Ovary (tissue), 10 donors: ENCODE measurements at places on chromosomes 3 and 15. TPM values are rescaled to one million over a fixed set of nuclear protein-coding genes. Genes with fewer than 3 reads are reported as not detected.

The SPATA12 gene
- not detected for total RNA-seq

The CLRN1 gene
- total RNA-seq: not detected

The UBE2E2 gene
- total RNA-seq: 30.7 TPM

The FRMD4B gene
- total RNA-seq: 8.1 TPM

The CKMT1A gene
- not detected for total RNA-seq

- H3K4me1 ChIP-seq: no peaks in the 10 kb centered on the region
- H3K27me3 ChIP-seq: no peaks in the 10 kb centered on the region
- no peaks in the 10 kb centered on the region for H3K36me3 ChIP-seq
- no peak for DNase-seq
These were observed 23.0 kb downstream of the GSK3B start for GRCh38 chr3:120071259-120071658.

DNA sequence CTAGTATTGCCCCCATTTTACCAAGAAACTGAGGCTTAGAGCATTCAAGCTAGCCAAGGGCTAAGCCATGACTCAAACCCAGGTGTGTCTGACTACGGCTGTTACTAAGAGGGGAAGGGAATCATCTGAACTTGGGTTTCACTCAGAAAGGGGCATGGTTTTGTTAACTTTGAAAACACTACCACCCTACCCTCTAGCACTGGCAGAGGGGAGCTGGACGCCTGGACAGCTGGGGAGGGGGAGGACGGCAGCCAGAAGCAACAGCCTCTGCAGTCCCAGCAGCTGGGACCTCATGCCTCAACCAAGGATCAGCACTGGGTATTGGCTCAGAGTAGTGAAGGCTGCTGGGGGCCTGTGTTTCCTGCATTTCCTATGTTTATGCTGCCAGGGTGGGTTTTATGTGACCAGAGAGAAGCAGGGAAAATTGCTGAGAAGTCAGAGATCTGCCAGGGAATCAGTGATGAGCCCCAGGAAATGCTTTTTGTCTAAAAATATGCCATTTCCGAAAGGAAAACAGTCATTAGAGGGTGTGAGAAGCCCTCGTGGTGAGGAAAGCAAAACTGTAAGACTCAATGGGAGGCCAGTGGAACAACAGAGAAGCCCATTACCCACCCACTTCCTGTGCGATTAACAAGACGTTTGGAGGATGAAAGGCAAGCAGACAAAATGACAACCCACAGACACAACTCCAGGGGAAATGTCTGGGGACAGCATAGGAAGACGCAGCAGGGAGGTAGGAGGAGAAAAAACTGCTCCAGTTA, 41.2 kb downstream of the LIPC start:
- H3K4me3 ChIP-seq: no peak overlapping the region
- no peaks in the 10 kb centered on the region for H3K27me3 ChIP-seq
- no peak overlapping the region for H3K27ac ChIP-seq
- H3K4me1 ChIP-seq: peaks cover 9% of the 10 kb centered on the region
- DNase-seq: no peak

DNA sequence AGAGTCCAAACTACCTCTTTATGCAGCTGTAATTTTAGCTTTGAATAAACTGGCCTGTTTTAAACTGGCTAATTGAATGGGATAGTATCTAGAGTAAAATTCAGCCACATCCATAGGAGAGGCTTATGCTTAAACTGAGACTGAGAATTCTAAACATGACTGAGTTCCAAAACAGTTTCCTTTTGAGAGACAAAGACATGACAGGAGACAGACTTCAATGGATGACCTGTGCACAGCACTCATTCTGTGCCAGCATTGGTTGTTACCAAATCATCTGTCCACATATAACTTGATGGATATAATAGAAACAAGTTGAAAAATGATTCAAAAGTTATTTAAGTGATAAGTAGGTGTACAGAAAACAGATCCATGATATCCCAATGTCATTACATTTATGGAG, 20.9 kb downstream of the IL12A start:
- H3K4me1 ChIP-seq: no peaks in the 10 kb centered on the region
- DNase-seq: no peak
- H3K36me3 ChIP-seq: no peaks in the 10 kb centered on the region
- no peak overlapping the region for H3K4me3 ChIP-seq
- H3K27ac ChIP-seq: no peak overlapping the region

DNA sequence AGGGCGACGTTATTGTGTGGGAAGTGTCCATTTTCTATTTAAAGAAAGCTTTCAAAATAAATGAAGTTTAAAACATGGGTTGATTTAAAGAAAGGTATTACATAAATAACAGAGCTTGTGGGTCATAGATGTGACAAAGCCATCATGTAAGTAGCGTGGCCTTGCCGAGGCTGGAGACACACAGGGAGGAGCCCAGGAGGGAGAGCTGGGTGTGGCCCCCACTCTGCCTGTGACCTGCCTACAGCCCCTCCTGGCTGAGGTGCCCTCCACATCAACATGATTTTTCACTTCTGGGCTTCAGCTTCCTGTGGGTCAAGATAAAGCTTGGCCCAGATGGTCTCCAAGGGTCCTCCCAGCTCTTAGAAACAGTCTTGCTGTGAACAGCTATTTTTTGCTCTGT, 12.5 kb upstream of the MGLL start:
- no peak overlapping the region for H3K27ac ChIP-seq
- H3K36me3 ChIP-seq: no peaks in the 10 kb centered on the region
- no peak for DNase-seq
- H3K4me3 ChIP-seq: no peak overlapping the region
